ENCODE measurements at places on chromosomes 4 and X. TPM values are rescaled to one million over a fixed set of nuclear protein-coding genes. Genes with fewer than 3 reads are reported as not detected.

The XAGE2 gene
- total RNA-seq = not detected

The UGT2B28 gene
- not detected for total RNA-seq

The AIFM1 gene
- total RNA-seq = 14.7 TPM

The HMX1 gene
- not detected for total RNA-seq

DNA sequence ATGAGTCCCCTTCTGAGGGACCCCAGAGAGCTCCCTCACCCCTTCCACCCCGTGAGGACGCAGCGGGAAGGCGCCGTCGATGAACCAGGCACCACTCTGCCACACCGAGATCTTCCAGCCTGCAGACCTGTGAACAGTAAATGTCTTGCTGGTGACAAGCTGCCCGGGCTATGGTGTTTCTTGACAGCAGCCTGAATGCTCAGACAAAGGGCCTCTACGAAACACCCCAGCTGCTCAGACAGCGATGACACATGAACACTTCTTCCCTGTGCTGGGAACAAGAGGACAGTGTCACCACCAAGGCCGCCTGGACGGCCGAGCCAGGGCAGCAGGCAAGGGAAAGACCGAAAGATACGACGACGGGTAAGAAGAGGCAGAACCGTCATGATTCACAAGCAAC, 30.6 kb upstream of the GTPBP6 start:
- no peak for DNase-seq

DNA sequence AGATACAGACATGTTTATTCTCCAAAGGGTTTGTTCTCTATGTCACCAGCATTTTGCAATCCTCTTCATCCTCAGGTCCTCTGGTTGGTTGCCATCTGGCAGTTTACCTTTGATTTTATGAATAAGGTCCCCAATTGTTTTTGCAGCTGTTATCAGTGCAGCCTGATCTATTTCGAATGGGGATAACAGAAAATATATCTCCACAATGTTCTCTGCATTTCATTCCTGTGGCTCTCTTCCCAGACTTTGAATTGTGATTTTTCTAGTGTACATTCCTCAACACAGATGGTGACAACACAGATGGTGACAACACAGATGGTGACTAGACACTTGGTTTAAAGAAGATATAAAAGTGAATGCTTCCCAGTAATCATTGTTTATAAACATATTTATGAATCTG, 74.1 kb downstream of the FBXO8 start:
- no peak for DNase-seq

DNA sequence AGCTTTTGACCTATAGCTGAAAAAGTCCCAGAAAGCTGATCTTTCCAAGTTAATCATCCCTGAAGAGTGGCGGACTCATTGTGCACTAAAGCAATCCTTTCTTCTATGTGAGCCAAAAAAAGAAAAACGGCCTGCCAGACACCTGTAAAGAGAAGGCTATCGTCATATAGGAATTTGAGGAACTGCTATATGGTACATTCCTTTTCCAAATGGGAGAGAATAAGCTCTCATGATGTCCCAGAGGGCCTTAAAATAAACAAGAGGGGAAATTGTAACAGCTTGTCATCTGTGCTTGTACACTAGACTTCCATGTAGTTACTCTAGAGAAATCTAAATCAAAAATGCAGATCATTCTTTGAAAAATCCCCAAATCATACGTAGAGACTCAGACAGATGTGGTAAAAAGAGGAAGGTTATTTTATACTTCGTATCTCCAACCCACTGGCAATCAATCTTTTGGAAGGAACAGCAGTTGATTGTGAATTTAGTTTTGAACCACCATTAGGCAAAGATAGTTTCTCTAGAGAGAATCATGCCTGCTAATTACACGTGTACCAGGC, 26.1 kb downstream of the GPR174 start:
- no peak for DNase-seq

- no peak for DNase-seq
Observed at GRCh38 chr4:152817331-152817730, 37.6 kb downstream of the ARFIP1 start.

GRCh38 chr4:21848021-21848420, 100.6 kb downstream of the KCNIP4 start:
- DNase-seq = no peak

Measured in omental fat pad (tissue), 4 donors.